Posterior cingulate gyrus (tissue), 11 donors: ENCODE measurements at places on chromosomes 1 and 21.

DNA sequence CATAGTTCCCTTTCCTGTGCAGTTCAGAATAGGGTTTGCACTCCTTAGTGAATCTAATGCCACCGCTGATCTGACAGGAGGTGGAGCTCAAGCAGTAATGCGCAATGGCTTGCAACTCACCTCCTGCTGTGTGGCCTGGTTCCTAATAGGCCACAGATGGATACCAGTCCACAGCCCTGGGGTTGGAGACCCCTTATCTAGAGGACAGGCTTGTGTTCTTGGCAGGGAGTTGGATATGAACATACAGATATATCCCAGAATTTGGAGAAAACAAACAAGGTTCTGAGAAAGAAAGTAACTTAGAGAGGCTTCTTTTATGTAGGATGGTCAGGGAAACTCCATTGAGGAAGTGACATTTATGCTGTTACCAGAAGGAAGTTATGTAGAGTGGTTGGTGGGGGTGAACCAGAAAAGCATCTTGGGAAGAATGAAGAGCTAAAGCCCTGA, 5.1 kb upstream of the PTPRC start:
- DNase-seq: no peak

GRCh38 chr1:21963477-21964217, 13.2 kb upstream of the CELA3B start:
- DNase-seq: peak; percentile 71

- DNase-seq: no peak
These were observed 69.3 kb upstream of the ANGPTL1 start for GRCh38 chr1:178940068-178940765.

GRCh38 chr1:19210772-19211549, 895 bp upstream of the UBR4 start:
- no peak for DNase-seq

DNA sequence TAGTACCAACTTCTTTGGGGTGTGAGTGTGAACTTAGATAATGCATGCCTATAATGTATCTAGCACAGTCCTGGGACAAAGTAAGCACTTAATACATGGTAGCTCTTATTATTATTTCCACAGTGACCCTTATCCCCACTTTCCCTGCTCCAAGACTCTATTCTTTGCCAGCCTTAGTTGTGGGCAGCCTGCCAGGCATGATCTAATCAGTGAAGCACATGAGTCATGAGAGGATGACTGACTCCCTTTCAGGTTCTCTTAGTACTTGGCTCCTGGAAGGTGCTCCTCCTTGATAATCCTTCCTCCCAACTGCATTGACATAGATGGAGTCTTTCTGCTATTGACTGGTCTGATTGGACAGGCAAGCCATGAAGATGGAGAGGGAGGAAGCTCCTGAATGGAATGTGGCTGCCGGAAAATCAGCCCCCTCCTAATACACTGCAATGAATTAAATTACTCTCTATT, 17.4 kb upstream of the GNG12 start:
- no peak for DNase-seq

DNA sequence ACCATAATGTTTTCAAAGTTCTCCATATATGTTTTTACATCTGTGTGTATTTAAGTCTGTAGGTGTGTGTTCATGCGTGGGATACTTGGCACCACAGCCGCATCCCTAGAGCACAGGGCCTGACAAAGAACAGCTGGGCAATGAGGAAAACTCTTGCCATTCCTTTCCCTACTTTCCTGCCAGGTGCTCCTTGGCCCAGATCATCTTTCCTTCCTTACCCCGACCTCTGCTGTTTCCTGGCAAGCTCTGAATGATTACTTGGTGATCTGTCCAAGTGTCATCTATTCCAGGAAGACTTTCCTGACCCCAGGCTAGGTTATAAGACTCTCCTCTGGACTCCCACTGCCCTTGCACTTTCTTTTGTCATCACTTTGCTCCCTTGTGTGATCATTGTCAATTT, 123.6 kb downstream of the ELAVL4 start:
- DNase-seq: no peak

DNA sequence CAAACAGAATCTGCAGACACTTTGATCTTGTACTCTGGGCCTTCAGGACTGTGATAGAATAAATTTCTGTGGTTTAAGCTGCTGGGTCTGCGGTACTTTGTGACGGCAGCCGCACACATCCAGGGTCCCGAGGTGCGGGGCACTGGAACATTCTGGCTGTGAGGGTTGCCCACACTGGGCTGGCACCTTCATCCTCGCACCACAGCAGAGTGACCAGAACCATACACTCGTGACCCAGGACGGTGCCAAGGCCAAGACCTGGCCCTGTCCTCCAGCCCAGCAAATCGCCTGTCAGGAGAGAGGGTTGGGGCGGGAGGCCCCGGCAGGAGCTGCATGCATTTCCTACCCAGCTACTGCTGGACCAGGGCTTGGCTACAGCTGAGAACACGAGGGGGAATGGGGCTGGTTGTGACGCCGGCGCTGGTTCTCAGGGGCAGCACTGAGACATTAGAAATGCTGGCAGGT, 2.6 kb upstream of the FTCD start:
- no peak for DNase-seq

DNA sequence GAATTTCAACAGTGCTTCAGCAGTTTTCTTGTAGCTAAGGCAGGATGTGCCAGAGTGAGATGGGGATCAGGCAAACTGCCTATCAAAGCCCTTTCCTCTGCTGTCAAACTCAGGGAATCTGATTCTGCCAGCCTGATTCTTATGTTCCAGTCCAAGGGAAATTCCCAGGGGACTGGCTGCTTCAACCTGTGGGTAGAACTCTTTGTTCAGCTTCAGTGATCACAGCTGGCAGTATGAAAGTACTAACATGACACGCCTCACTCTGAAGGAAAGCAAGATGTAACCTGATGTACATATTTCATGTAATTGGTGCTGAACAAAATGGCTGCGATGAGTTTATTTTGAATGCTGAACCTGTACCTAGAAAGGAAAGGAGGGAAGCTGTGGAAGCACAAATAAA, 40.1 kb upstream of the SLC5A9 start:
- DNase-seq: no peak

DNA sequence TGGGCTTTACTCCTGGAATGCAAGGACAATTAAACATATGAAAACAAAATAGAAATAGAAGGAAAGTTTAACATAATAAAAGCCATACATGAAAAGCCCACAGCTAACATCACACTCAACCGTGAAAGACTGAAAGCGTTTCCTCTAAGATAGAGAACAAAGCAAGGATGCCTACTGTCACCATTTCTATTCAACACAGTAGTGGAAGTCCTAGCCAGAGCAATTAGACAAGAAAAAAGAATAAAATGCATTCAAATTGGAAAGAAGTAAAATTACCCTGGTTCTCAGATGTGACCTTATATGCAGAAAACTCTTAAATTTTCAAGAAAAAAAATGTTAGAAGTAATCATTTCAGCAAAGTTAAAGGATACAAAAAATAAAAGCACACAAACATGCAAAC, 34.0 kb downstream of the ZNF644 start:
- DNase-seq: no peak

- DNase-seq: no peak
These were observed 17.3 kb upstream of the DISP3 start for GRCh38 chr1:11461531-11462137.
